Stimulated activated CD4-positive, alpha-beta T cell treated with anti-CD3 and anti-CD28 coated beads, TNF-alpha, amount 100 ng/mL, for 24 hours (primary cell): ENCODE measurements at places on chromosomes 1 and 21.

GRCh38 chr1:181080556-181080955 is 7.9 kb upstream of the IER5 start:
- no peak for DNase-seq

- no peak for DNase-seq
Measured at GRCh38 chr1:54254055-54254454, 54.1 kb downstream of the MRPL37 start.

DNA sequence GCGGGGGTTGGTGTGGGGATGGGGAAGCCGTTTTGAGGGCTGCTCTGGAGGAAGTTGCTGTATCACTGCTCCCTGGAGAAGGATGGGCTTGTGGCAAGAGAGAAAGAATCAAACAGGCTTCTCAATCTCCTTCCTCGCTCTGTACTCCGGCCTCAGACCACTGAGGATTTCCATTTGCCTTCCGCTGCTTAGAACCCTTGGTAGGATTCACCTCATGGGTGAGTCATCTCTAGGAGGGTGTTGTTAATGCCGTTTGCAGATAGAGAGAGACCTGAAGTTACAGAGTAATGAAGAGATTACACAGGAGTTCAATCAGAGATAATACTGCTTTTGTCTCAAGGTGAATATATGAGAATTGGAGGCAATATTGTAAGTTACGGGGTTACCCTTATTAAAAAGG is 15.3 kb downstream of the SLC35F3 start:
- no peak for DNase-seq

GRCh38 chr1:219161371-219161770 is 12.3 kb upstream of the LYPLAL1 start:
- DNase-seq: no peak

DNA sequence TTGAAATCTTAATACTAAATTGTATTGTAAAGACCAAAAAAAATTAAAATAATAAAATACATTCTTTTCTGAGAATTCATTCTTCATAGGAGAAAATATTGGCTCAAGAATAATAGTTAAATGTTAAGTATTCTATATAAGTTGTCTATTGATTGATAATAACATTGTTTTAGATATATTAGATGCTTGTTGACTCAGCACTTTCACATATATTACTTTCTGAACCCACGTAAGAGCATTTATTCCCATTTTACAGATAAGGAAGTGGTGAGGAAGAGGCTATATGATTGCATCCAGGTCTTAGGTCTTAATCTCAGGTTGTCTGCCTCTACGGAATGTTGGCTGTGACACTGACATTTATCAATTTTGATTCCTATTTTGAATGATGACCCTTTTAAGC is 898.8 kb downstream of the TTLL7 start:
- DNase-seq: no peak
